ENCODE measurements at places on chromosomes 7 and 10. TPM values are rescaled to one million over a fixed set of nuclear protein-coding genes. Genes with fewer than 3 reads are reported as not detected.

The OPN4 gene
- not detected for polyA plus RNA-seq

The GET4 gene
- polyA plus RNA-seq = 31.2 TPM

The MDH2 gene
- 177 TPM for polyA plus RNA-seq

The MGAM2 gene
- polyA plus RNA-seq = not detected

The DPCD gene
- polyA plus RNA-seq = 2.2 TPM

The C7orf33 gene
- not detected for polyA plus RNA-seq

The DRGX gene
- not detected for polyA plus RNA-seq

The DNA2 gene
- polyA plus RNA-seq = 0.23 TPM

The CCZ1 gene
- 39.9 TPM for polyA plus RNA-seq

The RBP4 gene
- not detected for polyA plus RNA-seq

The NUTM2E gene
- polyA plus RNA-seq = not detected

The LEP gene
- not detected for polyA plus RNA-seq

The AP5Z1 gene
- polyA plus RNA-seq = 37.7 TPM

The AQP1 gene
- polyA plus RNA-seq = not detected

The ZMIZ1 gene
- polyA plus RNA-seq = 4.6 TPM

The LIPN gene
- polyA plus RNA-seq = 0.31 TPM

The IDI2 gene
- not detected for polyA plus RNA-seq

The PPP1R9A gene
- 2.2 TPM for polyA plus RNA-seq

The ADRB1 gene
- polyA plus RNA-seq = not detected

The MAGI2 gene
- polyA plus RNA-seq = not detected

The RARRES2 gene
- polyA plus RNA-seq = not detected

The ZDHHC4 gene
- 71.7 TPM for polyA plus RNA-seq

The TFEC gene
- polyA plus RNA-seq = 14.7 TPM
